Stimulated activated CD8-positive, alpha-beta memory T cell treated with anti-CD3 and anti-CD28 coated beads, Interleukin-4, amount 100 ng/mL, for 48 hours (primary cell): ENCODE measurements at places on chromosomes 7 and 10.
A peak's percentile ranks its signal among the peaks of the same experiment; 100 is the strongest.

DNA sequence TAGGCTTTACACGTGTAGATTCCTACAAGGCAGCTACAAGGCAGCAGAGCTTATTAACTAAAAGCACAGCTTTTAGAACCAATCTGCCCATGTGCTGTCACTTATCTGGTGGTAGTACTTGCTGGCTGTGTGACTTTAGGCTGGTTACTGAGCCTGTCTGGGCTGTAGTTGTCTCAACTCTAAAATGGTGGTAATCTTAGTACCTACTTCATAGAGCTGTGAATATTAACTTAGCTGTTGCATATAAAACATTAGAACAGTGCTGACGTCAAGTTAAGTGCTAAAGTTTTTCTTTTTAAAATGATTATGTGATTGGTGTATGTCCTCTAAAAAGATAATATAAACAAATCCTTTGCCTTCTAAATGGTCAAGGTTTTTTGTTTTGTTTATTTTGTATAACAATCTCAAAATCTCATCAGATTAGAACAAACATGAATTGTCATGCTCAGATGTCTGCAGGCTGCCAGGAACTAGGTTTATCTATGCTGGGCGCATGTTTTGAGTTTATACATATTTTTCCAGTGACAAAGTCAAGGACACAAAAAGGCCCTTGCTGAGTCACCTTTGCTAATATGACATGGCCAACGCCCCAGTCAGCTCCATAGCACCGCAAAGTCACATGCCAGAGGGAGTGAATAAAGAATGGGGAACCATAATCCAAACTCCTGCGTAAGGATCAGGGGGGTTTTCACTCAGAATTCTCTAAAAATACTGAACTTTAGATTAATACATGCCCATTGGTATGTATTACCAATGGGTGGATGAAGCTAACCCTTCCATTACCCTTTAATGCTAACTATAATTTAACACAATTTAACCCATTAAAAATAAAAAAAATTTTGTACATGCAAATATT is 39.8 kb upstream of the ARL4A start:
- no peak for DNase-seq

GRCh38 chr7:55469721-55470120 is 102.6 kb downstream of the VOPP1 start:
- DNase-seq: peak; percentile 19

GRCh38 chr7:137656227-137656849 is 190.4 kb downstream of the DGKI start:
- DNase-seq: peak; percentile 86

DNA sequence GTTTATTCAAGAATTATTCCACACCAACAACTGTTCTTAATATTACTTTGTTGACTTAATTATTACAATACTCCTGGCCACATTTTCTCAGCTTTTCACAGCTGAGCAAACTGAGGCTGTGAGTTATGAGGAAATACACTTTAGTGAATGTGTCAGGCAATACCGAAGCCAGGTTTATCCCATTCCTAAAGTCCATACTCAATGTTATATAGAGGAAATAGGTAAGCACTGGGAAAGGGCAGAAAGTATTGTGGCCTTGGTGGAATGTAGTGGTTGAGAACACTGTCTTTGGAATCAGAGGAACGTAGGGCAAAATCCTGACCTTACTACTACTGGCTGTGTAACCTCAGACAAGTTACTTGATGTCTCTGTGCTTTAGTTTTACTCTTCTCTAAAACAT is 110.8 kb downstream of the CD36 start:
- DNase-seq: no peak

DNA sequence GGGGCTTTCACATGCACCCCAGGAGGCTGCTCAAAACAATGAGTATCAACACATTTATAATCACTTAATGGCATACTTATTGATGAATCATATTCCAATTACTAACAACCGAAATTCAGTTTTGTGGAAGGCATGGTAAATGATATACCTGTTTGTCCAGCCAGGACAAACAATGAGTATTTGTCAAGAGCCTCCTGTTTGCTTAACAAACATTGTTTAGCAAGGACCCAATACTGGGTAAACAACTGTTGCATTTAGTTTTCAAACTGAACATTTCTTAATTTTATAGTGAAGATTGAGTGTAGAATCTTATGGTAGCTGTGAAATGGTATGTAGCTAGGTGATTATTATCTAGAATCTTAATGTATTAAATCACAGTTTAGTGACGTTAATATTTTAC is 473.7 kb downstream of the ATRNL1 start:
- no peak for DNase-seq

- no peak for DNase-seq
These were observed 77.4 kb downstream of the MKI67 start for GRCh38 chr10:128048819-128049210.

- DNase-seq: no peak
These were observed 1.1 kb downstream of the SNX13 start for GRCh38 chr7:17939211-17939605.

GRCh38 chr7:12648704-12649261 is 38.6 kb upstream of the ARL4A start:
- DNase-seq: no peak

DNA sequence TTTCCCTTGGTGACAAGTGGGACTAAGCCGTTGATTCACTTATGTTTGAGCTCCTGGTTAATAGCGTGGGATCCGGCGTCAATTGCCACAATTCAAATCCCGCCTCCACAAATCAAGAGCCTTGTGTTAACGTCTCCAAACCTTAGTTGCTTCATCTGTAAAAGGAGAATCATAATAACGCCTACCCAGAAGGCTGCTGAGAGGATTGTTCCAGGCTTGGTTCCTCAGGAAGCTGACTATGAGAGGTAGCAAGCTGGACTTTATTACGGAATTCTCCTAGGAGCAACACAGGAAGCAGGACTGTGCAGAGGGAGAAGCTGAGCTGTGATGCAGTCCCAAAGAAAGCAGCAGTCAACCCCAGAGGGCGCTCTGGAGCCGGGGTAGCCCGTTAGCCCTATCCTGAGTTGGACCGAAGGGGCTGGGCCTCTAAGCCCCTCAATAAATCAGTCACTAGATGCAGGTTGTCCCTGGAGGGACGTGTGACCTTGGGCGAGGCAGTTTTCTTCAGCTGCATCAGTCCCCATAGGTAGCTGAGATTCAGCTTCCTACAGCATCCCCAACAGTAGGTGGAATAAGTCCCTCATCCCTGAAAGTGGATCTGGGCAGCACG is 6.9 kb upstream of the BAG3 start:
- DNase-seq: no peak

- DNase-seq: no peak
These were observed 636.3 kb downstream of the PARD3 start for GRCh38 chr10:34178756-34179155.

DNA sequence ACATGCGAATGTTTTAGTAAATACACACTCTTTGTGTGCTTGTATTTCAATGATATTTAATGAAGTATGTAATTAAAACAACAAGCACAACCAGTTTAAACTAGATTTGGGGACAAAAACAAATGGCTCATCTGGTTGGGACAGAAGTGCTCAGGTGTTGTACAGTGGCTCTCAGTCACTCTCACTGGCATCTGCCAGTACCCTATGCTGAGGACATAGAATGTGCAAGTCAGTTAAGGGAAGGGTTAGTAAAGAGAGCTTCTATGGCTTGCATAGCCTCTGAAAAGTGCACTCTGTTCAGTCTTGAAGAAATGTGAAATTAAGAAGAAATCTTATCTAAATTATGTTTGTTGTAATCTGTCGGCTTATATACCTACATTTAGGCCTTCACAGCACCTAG is 183.0 kb downstream of the LRRC4 start:
- DNase-seq: no peak
